ENCODE measurements at places on chromosomes 12 and 14.

DNA sequence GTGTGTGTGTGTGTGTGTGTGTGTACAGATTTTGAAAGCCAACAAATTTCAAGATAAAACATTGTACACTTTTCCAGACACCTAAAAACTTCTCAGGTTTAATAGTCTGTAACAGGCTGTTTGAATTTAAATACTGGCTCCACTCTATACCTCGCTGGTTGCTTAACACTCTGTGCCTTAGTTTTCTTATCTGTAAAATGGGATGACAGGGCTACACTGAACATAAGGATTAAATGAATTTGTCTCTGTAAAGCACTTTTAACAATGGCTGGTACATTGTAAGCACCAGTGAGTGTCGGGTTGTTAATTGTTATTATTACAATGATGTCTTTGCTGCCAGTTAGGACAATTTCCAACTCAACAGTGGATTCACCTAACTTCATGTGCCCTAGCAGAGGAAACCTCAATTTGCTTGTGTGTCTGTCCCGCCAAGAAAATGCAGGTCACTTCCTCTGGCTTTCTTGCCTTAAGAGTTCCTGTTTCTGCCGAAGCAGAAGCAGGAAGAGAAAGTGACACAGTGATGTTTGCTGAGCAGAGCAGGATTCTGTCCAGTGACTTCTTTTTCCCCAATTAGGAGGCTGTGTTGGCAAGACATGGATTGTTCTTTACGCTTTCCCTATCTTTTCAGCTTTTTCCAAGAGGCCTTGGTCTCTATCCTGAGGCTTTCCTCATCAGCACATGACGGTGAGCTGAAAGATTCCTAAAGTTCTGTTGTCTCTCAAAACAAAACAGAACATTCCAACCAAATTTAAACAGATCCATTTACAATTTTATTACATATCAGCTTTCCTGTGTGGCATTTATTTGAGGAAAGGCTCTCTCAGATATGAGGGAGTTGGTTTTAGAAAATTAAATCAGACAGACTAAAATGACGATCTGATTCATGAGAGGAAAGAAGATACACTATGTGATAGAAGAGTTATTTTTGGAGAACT lies 154.1 kb upstream of the ATP2B1 start:
- DNase-seq = no peak

DNA sequence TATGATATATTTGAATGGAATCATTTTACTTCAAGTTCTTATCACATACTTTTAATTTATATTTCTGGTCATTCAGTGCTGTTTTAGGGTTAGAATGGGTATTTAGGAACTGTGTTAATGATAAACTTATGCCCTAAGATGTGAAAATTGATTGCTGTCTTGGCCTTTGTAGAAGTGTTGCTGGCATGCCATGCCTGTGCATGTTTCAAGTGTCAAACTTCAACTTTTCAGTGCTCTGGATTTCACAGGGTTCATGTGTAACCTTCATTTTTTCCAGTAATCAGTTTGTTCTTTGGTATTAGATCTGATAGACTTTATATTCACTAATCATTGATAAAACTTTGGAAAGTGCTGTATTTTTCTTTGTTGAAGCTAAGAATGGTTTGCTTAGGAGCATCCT lies 36.6 kb downstream of the YLPM1 start:
- no peak for DNase-seq

GRCh38 chr12:83172866-83173649 lies 486.4 kb downstream of the TMTC2 start:
- DNase-seq = no peak

DNA sequence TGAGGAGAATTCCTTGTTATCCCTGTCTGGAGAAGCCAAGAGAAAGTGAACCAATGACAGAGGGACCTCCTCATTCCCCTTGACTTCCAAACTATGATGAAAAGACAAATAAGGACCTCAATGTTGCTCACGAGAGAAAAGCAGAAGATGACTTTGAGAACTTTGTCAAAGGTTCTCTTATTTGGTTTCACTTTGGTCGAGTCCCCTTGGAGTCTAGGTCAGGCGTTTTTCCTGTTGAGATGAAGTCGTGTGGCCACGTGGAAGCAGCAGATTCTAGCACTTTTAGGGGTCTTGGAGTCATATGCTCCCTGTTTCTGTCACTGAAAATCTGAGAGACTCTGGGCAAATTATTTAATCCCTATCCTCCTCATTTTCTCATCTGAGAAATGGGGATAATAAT lies 33.8 kb upstream of the COL2A1 start:
- DNase-seq = no peak

DNA sequence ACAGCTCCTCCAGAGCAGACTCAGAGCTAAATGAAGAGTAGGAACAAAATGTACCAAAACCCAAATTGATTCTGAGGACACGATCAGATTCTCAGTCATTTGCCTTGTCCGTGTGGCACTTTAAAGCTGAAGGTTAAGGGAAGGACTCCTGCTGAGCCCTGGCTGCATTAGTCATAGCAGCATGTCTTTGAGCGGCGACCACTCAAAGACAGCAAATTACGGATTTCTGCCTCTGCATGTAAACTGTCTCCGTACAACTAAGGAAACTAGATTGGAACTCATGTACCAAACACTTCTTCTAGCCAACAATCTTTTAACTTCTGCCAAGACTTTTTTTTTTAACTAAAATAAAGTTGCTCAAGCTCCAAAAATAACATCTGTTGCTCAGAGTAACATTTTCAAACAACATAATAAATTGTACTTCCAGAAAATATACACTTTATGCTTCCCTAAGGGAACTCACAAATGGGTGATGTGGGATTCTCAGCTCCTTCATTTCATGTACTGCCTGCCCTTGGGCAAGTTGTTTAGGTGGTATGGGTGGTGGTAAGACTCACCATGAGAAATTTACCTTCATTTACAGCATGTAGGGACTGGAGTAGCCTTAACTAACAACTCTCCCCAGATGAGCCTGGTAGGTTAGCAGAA lies 56.1 kb downstream of the RERG start:
- DNase-seq = peak; percentile 45

GRCh38 chr12:98369581-98369980 lies 145.8 kb upstream of the TMPO start:
- no peak for DNase-seq

- no peak for DNase-seq
Observed at GRCh38 chr12:108273217-108273616, 65.9 kb downstream of the CMKLR1 start.

GRCh38 chr12:40309001-40309400 lies 84.2 kb downstream of the LRRK2 start:
- no peak for DNase-seq

DNA sequence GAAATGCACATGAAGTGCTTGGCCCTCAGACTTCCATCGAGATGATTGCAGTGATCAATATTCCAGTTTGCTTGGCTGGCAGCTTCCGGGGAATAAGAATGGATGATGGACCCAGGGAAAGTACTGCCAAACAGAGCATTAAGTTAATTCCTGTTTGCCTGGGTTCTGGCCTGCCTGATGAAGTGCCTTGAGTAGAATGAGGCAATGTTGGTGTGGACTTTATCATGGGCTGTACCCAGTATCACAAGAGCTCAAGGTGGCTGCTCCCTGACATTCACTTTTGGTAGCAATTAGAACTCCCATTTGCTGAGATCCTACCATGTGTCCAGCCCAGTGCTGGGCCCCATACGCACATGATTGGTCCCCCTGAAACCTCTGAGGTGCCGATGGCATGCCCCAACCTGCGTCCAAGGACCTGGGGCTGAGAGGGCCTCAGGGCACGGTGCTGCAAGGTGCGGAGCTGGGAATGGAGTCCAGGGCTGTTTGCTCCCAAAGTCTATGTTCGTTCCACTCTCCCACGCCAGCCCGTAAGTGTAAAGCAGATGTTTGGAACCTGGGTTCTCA lies 80.7 kb downstream of the SLC25A47 start:
- peak; percentile 19 for DNase-seq

DNA sequence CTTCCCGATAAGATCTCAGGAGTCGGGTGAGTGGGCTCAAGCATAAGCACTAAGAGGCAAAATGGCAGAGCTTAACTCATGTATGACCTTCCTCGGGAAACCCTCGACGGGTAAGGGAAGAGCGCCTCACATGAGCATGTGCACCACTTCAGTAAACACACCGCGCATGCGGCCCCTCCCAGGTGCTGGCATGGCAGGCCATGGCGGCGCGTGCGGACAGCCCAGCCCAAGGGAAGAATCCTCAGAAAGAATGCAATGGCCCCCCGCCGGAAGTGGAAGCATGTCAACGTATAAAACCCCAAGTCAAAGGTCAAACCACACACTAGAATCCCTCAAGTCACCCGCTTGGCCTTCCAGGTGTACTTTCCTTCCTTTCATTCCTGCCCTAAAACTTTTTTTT lies 6.6 kb upstream of the TNFAIP2 start:
- DNase-seq = no peak

- DNase-seq = no peak
Observed at GRCh38 chr14:65167072-65167645, 64.8 kb upstream of the MAX start.

DNA sequence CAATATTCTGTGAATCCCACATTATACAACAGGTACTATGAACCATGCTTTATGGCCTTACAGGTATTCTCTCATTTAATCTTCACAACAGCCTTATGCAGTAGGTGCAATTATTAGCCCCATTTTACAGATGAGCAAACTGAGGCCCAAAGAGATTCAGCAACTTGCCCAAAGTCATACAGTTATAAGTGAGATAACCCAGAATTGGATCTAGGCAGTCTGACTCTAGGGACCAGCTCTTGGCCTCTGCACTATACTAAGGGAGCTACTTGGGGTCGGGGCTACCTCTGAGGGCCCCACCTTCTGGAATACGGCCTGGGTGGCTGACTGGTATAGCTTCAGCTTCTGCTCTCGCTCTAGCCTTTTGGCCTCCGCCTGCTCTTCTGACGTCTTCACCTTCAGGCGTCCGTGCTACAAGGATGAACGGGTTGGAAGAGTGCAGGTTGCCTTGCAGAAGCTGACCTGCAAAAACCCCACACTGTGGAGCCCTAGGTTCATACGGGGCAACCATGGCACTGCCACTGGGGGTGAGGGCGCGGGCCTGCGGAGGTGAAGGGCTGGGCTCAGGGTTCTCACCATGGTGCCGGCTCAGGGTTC lies 762 bp downstream of the RABGGTA start:
- DNase-seq = no peak

DNA sequence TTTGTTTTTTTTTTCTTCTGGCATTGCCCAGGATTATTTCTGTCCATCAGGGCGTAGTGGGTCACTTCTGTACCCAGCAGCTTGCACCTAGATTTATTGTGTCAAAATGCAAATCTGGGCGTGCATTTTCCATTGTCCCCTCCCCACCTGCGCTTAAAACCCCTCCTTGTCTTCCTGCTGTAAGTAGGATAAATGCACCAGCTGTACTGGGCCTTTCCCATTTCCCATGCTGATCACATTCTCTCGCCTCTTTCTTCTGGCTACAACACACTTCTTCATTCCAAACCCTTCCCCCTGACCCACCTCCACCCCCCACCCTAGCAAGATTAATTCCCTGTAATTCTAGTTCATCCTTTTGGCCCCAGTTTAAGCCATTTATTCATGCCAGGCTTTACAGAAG lies 128.0 kb downstream of the ETV6 start:
- no peak for DNase-seq

DNA sequence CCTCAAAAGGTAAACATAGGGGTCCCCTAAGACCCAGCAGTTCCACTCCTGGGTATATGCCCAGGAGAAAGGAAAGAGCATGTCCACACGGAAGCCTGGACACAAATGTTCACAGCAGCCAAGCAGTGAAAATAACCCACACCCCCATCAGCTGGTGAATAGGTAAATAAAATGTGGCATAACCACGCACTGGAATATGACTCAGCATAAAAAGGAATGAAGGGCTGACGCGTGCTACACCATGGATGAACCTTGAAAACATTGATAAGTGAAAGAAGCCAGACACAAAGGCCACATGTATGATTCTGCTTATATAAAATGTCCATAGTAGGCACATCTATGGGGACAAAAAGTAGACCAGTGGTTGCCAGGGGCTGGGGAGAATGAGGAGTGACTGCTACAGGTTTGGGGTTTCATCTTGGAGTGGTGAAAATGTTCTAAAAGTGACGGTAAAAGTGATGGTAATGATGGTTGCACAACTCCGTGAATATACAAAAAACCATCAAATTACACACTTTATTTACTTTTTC lies 3.8 kb upstream of the SCARB1 start:
- no peak for DNase-seq

GRCh38 chr12:119942386-119942785 lies 46.6 kb upstream of the BICDL1 start:
- DNase-seq = no peak

DNA sequence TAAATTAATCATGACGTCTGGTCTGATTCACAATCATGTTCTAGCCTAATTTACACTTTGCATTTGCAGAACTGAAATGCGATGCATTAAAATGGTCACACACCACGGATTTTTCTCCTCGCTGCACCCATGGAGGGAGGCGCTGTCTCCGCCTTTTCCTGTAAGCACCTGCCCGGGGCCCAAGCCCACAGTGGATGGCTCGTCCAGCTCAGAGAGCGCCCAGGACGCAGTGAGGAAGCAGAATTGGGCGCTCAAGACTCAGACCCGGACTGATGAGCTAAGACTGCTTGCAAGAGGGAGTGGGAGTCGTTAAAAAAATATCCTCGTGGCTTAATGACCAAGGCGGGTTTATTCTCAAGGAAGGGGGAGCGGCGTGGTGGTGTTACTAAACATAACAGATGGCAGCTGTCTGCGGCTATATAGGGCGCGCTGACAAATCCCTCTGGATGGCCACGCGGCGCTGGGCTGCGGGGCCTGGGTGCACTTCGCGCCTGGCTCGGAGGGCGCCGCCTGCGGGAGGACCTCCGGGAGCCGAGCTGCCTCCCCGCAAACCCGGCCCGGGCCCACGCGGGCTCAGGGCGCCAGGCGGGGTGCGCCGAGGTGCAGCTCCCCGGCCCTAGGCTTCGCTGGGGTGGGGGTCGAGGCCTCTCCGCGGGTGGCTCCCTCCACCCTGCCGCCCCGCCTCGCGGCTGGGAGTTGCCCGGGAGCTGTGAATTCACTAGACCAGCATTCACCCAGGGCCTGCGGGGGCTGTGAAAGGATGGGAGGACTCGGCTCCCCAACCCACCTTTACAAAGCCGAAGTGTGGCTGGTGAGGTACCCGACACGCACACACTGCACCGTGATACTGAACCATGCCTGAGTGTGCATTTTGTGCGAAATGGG lies 78.7 kb downstream of the PPM1A start:
- DNase-seq = peak; percentile 88

DNA sequence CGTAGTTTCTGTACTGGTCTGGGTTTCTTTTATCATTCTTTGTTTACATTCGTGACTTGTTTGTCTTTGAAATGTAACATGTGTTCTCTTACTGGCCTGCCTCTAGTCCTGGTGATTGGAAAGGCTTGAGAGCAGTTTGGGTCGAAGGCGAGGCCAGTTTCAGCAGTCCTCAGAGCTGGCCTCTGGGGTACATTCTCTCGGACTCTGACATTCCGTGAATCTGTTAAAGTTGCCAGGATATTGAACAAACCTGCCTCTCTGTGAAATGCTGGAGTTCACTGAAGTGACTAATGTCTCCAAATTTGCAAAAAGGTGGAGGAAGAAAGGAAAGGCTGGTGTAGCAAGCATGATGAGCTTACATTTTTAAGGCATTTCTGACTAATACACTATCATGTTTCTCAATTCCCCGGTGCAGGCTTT lies 1.5 kb downstream of the PLEKHA5 start:
- peak; percentile 25 for DNase-seq

DNA sequence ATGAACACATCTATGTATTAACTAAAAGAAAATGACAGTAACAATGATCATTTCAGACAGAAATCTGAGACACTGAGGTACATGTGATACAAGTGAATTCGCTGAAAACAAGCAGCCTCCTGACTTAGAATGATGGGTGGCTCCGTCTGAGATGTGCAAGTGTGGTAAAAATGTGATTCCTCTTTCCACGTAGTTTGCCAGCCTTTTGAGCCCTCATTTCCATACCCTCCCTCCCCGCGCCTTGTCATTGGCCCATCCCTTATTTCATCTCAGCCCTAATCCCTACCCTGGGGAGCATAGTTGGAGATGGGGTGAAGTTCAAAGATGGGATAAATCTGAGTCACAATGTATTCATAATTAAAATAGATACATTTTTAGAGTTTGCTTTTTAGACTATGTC lies 107.8 kb downstream of the BMP4 start:
- DNase-seq = no peak
